Left kidney (tissue), 8 donors: ENCODE measurements at places on chromosomes 5 and 9. TPM values are rescaled to one million over a fixed set of nuclear protein-coding genes. Genes with fewer than 3 reads are reported as not detected.

DNA sequence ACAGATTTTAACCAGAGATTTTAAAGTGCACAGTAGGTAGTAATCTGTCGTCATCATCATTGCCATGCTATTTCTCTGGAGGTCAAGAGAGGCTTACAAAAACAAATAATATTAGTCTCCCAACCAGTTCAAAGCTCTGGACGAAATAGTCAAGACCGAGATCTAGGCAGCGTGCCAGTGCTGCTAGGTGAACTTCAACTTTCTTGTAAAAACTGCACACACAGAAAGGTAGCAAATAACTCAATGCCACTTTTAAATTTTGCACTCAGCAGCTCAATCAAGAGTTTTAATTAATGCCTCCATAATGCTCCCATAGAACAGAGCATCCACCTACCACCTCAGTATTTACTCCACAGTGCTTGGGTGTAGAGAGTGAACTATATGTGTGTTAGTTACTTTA lies 656.8 kb downstream of the IRX1 start:
- no peak for DNase-seq

Gene SLC36A3
- not detected for polyA plus RNA-seq

Gene CNTLN
- polyA plus RNA-seq: 14.4 TPM

DNA sequence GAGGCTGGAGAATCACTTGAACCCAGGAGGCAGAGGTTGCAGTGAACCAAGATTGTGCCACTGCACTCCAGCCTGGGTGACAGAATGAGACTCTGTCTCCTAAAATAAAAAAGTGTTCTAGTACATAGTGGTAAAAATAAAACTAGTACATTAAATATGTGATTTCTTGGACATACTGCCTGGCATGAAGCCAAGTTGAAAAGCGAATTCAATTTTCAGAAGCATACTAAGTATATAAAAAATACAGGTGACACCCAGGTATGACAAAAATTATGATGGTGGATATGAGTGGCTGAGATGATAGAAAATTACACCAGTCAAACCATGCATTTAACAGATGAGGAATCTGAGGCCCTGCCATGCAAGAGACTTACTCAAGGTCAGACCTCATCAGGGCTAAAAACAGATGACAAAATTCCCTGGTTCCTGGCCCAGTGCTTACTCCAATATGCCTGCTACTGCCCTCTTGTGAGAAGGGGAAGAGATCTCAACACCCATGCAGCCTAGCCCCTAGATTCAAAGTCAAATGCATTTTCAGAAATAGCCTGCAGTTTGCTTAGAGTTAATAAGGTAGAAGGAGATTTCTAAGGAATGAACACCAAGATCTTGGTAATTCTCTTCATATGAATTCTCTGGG lies 46.6 kb upstream of the GNPDA1 start:
- DNase-seq: no peak

GRCh38 chr9:78620303-78620702 lies 323.4 kb downstream of the PSAT1 start:
- DNase-seq: no peak

Gene RETREG1
- 43.1 TPM for polyA plus RNA-seq

GRCh38 chr5:149113669-149114068 lies 27.6 kb upstream of the ABLIM3 start:
- DNase-seq: no peak

GRCh38 chr9:110254500-110254899 lies 1.8 kb downstream of the TXN start:
- no peak for DNase-seq

Gene BTNL3
- polyA plus RNA-seq: not detected

Gene THBS4
- 17.7 TPM for polyA plus RNA-seq

Gene EMB
- polyA plus RNA-seq: 5.2 TPM

Gene NNT
- 119 TPM for polyA plus RNA-seq

GRCh38 chr9:109488351-109488750 lies 9.8 kb downstream of the PTPN3 start:
- no peak for DNase-seq

DNA sequence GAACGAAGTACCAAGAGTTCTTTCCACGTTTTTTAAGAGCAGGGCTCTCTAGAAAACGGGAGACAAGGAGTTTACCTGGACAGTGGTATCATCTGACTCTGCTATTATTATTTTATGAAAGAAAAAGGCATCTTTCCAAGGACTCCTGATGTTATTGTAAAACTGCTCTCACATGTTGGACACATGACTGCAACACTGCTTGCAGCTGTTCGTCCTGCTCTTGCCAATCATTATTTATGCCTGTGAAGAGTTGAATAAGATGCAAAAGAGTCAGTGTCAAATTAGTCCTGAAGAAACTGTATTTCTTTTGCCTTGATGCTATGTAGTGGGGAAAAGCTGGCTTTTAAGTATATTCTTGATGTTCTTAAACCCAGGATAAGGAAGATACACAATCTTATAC lies 284.5 kb upstream of the PTGER4 start:
- DNase-seq: no peak

Gene TLX3
- polyA plus RNA-seq: not detected

Gene TNIP1
- 61.6 TPM for polyA plus RNA-seq

DNA sequence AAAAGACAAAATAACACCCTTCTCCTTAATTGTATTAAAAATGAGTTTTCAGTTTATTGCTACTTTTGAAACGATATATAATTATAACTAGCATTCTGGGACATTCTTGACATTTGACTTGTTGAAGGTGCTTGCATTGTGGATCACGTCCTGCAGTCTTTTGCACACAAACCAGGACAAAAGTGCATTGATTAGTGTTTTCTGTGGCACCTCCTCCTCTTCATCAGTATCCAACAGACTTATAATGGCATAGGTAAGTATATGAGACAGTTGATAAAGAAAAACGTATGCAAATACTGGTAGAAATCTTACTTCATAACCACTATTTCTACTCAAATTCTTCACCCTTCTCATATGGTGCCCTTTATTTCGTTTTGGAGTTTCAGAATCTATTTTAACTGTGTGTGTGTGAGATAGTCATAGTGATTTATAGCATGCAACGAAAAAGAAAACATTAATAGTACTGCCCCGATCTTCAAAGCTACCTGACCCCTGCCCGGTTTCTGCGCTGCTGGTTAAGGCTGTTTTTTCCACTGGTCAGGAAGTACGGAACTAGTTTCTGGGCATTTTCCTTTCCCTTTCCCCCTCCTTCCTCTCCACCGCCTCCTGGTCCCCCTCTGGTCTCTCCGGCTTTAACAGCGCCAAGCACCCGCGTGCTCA lies 639 bp upstream of the RASA1 start:
- no peak for DNase-seq

Gene ORM2
- not detected for polyA plus RNA-seq

DNA sequence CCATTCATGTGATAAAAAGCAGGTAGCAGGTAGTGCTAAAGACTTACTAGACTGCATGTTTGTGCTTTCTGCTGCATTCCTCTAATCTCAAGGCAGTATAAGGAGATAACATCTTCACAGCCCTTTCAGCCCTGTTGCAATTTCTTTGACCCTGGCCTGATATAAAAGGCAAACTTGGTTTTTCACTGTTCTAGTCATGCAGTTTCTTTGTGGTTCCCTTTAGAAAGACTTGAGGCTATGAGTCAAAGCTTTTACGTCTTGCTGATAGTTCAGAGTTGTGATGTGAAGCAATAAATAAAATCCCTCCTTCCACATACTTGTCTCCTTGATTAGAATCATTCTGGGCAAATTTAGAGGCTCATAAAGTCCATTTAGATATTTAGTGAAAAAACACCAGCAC lies 88.6 kb upstream of the CDKN2B start:
- DNase-seq: no peak

GRCh38 chr5:119333421-119333851 lies 22.4 kb upstream of the TNFAIP8 start:
- DNase-seq: no peak

Gene ZNF366
- polyA plus RNA-seq: 3.5 TPM

DNA sequence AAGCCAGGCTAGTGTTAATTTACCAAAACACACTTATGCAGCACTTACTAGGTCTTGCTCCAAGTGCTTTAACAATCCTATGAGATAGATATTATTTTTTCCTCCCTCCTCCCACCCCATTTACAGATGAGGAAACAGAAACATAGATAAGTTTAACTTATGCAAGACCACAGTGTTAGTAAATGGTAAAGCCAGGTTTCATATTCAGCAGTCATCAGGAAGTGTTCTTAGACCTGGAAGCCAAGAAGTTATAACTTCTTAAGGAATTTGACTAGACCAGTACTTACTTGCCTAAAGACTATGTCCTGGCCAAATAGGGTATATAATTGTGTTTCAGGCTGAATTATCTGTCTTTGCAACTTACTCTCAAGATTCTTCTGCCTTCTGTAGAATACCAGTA lies 15.9 kb downstream of the ABHD17B start:
- DNase-seq: no peak

- DNase-seq: no peak
Observed at GRCh38 chr5:136235321-136235720, 42.4 kb upstream of the SMIM32 start.
